GOT3 (cell line): ENCODE measurements at places on chromosomes 3 and 15.

GRCh38 chr3:31188112-31188511 is 293.7 kb upstream of the GADL1 start:
- no peak for DNase-seq

DNA sequence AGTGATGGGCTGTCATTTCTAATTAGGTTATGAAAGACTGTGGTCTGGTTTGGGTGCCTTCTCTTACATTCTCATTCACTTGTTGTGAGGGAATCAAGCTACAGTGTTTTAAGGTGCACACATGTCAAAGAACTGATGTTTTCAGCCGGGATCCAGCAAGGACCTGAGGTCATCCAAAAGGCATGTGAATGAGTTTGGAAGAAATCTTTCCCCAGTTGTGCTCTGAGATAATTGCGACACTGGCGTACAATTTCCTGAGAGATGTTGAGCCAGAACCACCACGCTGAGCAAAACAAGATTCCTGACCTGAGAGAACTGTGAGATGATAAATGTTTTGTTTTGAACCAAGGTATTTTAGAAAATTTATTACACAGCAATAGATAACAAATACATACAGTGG is 295.3 kb upstream of the SLITRK3 start:
- no peak for DNase-seq

DNA sequence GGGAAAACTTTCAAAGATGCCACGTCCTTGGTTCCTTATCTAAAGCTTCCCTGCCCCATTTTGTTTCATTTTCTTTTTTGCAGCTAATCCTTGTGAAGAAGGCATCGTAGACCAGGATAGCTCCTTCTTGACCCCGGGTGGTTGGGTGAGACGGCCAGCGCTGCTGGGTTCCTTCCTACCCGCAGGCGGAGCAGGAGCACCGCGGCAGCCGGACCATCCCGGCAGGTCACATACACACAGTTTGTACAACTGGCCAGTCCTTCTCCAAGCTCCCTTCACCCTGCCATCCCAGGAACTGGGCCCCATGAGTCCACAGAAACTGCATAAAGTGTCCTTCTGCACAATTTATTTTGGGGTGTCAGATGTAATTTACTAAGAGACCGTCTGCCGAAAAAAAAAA is 83.9 kb downstream of the MEGF11 start:
- DNase-seq: no peak

DNA sequence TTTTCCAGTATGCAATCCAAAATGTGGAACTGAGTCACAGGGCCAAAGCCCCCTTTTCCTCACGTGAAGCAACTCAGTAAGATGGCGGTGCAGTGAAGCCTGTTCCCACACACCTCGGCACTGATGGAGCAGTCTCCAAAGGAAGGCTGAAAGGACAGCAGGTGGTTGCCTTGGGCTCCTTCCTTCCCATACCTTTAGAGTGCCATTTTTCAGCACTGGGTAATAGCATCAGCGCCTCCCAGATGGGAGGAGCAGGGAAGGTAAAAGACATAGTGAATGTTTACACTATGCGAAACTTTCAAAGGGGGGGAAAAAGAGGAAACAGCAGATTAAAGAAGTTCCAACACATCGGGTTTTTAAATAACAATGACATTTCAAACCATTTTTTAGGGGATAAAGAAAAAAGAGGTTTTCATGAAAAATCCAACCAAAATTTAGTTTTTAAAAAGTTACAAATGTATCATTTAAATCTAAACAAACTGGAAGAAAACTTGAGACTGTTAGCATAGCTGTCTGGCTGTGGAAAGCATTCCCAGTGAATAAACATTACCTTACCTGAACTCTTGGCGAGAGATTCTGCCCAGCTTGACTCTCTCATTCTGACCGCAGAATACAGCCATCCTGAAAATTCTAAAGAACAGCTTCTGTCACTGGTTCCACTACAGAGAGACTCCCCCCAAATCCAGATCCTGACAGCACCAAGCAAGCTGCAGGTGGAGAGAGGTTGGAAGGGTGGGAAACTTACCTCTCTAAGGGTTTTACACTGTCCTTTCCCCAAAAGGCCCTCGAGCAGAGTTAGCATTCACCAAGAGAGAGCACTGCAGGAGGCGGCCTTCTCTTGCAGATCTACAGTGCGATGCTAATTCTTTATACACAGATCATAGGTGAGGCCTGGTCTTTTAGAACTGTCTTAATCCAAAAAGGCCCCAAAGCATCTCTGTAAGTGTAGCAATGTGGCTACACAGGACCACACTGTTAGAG is 32.6 kb downstream of the ABCC5 start:
- no peak for DNase-seq
